Spinal cord (tissue), 10 donors: ENCODE measurements at places on chromosomes 1 and 21. TPM values are rescaled to one million over a fixed set of nuclear protein-coding genes. Genes with fewer than 3 reads are reported as not detected.

DNA sequence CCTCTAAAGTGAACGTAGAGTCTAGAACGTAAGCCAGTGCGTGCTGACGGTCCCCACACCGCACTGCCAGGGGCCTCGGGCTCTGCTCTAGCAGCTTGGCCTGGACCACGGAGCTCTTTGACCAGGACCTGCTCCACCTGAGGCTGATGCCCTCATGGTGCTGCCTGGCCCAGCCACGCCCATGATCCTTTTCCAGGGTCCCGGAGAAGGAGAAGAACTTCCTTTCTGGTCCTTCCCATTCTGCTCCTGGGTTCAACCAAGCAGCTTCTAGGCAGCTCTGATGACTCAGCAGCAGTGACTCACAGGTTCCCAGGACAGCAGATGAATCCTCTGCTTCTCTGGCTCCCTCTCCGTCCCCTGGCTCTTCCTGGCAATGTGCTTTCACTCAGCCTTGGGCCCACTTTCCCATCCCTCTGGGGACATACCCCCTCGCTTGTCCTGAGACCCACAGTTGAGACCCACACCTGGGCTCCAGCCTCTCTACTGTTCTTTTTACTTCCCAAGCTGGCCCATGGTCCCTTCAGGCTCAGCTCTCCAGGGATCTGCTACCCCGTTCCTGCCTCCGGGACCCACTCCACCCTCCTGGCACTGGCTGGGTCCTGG is 246.3 kb upstream of the RAB4A start:
- no peak overlapping the region for H3K4me3 ChIP-seq
- no peak overlapping the region for H3K27ac ChIP-seq
- peaks cover 39% of the 10 kb centered on the region for H3K4me1 ChIP-seq
- no peak for DNase-seq

GRCh38 chr1:87149241-87150041 is 179.2 kb upstream of the LMO4 start:
- no peaks in the 10 kb centered on the region for H3K36me3 ChIP-seq
- H3K27me3 ChIP-seq: peaks cover 12% of the 10 kb centered on the region
- peaks cover 22% of the 10 kb centered on the region for H3K4me1 ChIP-seq
- H3K27ac ChIP-seq: no peak overlapping the region
- DNase-seq: no peak

GRCh38 chr1:94755675-94756074 is 64.5 kb upstream of the SLC44A3 start:
- H3K4me1 ChIP-seq: peaks cover 3% of the 10 kb centered on the region
- H3K36me3 ChIP-seq: no peaks in the 10 kb centered on the region
- H3K4me3 ChIP-seq: no peak overlapping the region
- peak overlapping the region; percentile 57 for H3K27ac ChIP-seq

The NUDT17 gene
- 11.8 TPM for total RNA-seq

The GUCA2A gene
- total RNA-seq: not detected

- no peaks in the 10 kb centered on the region for H3K36me3 ChIP-seq
- no peak overlapping the region for H3K27ac ChIP-seq
- H3K4me3 ChIP-seq: no peak overlapping the region
- DNase-seq: no peak
Measured at GRCh38 chr1:7287013-7287412, 484.1 kb upstream of the VAMP3 start.

DNA sequence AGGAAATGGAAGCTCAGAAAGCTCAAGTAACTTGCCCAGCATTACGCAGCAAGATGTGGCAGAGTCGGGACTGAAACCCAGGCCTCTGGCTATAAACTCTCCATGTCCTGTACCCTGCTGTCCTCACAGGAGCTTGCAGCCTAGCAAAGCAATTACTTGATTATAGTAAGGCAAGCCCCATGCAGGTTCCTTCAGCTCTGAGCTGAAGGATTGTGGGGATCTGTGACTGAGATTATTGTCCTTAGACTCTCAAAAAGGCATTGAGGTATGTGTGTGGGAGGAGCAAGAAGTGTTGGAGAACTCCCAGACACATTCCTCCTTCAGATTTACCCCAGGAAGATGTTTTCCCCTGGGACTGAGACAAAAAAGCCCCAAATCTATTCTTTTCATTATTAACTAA is 124.0 kb upstream of the SPATA6 start:
- H3K4me3 ChIP-seq: no peak overlapping the region
- H3K27me3 ChIP-seq: no peaks in the 10 kb centered on the region
- DNase-seq: no peak

The ANGPTL3 gene
- total RNA-seq: not detected

The SELP gene
- total RNA-seq: 1.1 TPM

GRCh38 chr1:212565571-212566305 is 42.8 kb upstream of the ATF3 start:
- peaks cover 5% of the 10 kb centered on the region for H3K4me1 ChIP-seq
- H3K36me3 ChIP-seq: no peaks in the 10 kb centered on the region
- H3K27me3 ChIP-seq: no peaks in the 10 kb centered on the region
- H3K27ac ChIP-seq: no peak overlapping the region

- H3K4me1 ChIP-seq: peaks cover 42% of the 10 kb centered on the region
- H3K4me3 ChIP-seq: no peak overlapping the region
- H3K36me3 ChIP-seq: peaks cover 33% of the 10 kb centered on the region
- no peaks in the 10 kb centered on the region for H3K27me3 ChIP-seq
- DNase-seq: no peak
- no peak overlapping the region for H3K27ac ChIP-seq
Measured at GRCh38 chr1:160122978-160123495, 7.5 kb downstream of the ATP1A2 start.

DNA sequence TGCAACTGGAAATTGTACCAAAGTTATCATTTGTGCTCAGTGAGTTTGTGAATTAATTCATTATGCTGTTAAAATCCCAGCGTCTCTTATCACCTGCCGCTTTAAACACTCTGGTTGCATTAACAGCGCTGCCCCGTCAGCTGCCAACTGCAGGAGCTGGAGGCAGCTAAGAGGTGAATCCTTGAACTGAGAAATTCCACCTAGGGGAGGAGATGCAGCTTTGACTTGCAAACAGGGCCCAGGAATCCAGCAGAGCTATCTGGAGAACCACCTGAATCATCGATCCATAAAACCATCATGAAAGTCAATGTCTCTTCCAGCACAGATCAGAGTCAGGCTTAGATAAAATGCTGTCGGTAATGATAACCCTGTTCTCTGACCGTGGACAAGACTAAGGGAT is 140.7 kb upstream of the PTBP2 start:
- H3K27me3 ChIP-seq: no peaks in the 10 kb centered on the region
- H3K36me3 ChIP-seq: no peaks in the 10 kb centered on the region
- no peaks in the 10 kb centered on the region for H3K4me1 ChIP-seq
- no peak overlapping the region for H3K4me3 ChIP-seq

DNA sequence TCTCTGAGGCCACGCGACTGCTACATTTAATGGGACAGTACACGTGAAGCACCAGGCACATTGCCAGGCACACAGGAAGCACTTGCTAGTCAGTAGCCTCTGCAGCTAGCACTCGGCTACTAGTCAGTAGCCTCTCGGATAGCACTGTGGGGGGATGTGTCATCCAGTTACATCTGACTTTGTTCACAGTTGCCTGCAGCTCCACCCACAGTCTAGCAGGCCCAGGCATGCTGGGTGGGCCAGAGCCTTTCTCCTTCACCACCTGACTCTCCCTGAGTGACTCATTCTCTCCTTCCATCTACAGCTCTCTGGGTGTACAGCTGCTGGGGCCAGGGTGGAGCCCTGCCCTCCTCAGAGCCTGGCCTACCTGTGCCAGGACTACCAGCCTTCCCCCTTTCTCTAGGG is 51.5 kb downstream of the PTPRF start:
- DNase-seq: no peak
- no peak overlapping the region for H3K4me3 ChIP-seq
- no peak overlapping the region for H3K27ac ChIP-seq
- no peaks in the 10 kb centered on the region for H3K27me3 ChIP-seq
- H3K4me1 ChIP-seq: peaks cover 12% of the 10 kb centered on the region

The PLA2G2F gene
- total RNA-seq: not detected

The IL20 gene
- not detected for total RNA-seq

- no peaks in the 10 kb centered on the region for H3K27me3 ChIP-seq
- no peak overlapping the region for H3K4me3 ChIP-seq
- no peak for DNase-seq
- no peaks in the 10 kb centered on the region for H3K36me3 ChIP-seq
- peaks cover 29% of the 10 kb centered on the region for H3K4me1 ChIP-seq
Measured at GRCh38 chr1:116493484-116494352, 77.1 kb downstream of the CD58 start.

DNA sequence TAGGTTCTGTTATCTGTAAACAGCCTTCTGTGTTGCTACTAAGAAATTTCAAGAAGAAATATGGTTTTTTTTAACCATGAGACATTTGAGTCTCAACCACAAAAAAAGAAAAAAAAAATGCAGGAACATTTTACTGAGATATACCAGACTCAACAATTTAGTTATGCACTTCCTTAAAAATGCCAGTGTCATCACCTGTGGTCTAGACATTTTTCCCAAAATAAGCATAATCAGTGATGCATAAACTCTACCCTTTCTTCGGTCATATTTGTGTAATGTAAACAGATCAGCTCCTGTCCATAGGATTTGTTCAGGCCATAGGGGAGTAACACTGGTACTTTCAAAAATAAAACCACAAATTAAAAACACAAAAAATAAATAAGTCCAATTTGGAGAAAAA is 122.6 kb upstream of the TNFSF4 start:
- no peak overlapping the region for H3K4me3 ChIP-seq
- DNase-seq: no peak
- no peaks in the 10 kb centered on the region for H3K4me1 ChIP-seq

GRCh38 chr1:5781079-5781478 is 211.1 kb downstream of the NPHP4 start:
- H3K4me1 ChIP-seq: no peaks in the 10 kb centered on the region
- no peaks in the 10 kb centered on the region for H3K36me3 ChIP-seq
- H3K27me3 ChIP-seq: no peaks in the 10 kb centered on the region
- H3K4me3 ChIP-seq: no peak overlapping the region
- no peak for DNase-seq

DNA sequence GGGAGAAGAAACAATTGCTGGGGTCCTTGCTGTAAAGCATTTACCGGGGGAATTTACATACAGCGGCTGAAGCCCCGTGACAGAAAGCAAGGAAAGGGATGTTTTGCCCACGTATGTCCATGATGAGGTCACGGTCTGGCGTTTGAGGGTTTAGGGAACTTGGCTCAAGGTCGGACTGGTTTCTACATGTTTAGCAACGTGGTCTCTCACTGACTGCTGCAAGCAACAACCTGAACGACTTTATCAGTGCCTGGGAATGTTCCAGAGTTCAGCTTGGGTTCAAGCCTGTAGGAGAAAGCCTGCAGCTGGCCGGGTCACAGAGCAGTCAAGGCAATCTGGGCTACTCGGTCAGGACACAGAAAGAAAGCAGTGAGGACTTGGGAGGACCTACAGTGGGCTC is 323.3 kb downstream of the AJAP1 start:
- peaks cover 12% of the 10 kb centered on the region for H3K4me1 ChIP-seq
- H3K36me3 ChIP-seq: no peaks in the 10 kb centered on the region
- no peak overlapping the region for H3K4me3 ChIP-seq
- no peak overlapping the region for H3K27ac ChIP-seq
- DNase-seq: no peak

The HTR6 gene
- 0.22 TPM for total RNA-seq

GRCh38 chr1:48775831-48776392 is 779 bp downstream of the BEND5 start:
- peak overlapping the region; percentile 75 for H3K4me3 ChIP-seq
- H3K27ac ChIP-seq: peak overlapping the region; percentile 47

DNA sequence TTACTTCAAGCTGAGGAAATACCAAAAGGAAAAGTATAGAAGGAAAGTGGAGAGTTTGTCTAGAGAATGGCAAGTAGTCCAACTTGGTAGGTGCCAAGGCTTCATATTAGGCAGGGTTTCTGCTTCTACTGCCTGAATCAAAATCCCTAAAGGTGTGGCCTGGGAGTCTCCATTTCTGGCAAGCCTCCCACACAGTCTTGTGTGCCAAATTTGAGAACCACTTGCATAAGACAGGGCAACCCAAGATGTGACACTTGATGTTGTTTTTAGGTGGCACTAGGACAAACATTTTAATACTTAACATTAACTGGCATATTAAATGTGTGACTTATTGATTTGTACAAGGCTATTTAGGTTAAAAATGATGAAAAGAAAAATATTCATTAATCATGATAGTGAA is 60.1 kb downstream of the ATG4C start:
- no peaks in the 10 kb centered on the region for H3K4me1 ChIP-seq
- no peak overlapping the region for H3K27ac ChIP-seq
- no peak overlapping the region for H3K4me3 ChIP-seq
- no peaks in the 10 kb centered on the region for H3K36me3 ChIP-seq
- no peaks in the 10 kb centered on the region for H3K27me3 ChIP-seq
- DNase-seq: no peak

DNA sequence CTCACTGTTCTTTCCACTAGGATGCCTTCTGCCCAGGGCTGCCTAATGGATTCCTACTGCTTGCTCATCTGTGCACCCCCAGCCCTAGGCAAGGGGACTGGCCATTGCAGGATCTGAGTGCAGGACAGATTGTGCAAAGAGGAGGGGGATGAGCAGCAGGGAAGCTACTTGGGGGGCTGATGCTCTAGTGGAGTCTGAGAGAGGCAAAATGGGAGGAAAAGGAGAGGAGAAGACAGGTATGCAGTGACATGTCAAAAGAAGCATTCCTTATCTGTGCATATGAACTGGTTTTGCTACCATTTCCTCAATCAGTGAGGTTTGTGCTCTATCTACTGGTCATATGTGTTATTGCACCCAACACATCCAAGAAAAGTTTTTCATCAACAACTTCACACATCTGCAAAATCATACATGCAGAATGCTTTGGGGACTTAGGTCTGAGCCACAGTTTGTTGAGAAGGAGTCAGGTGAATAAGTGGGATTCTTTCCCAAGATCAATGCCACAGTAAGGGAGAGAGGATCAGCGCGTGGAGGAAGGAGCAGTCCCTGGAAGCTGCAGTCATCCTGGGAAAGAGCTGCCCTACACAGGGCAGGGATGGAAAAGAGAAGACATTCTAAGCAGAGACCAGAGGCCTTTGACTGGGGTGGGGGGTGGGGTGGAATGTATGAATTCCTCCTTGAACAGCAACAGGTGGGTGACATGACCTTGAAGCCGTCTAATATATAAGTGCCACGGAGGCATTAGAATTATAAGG is 14.4 kb downstream of the SLC5A9 start:
- H3K27me3 ChIP-seq: no peaks in the 10 kb centered on the region
- no peak overlapping the region for H3K4me3 ChIP-seq
- H3K4me1 ChIP-seq: no peaks in the 10 kb centered on the region
- H3K27ac ChIP-seq: no peak overlapping the region

- no peaks in the 10 kb centered on the region for H3K27me3 ChIP-seq
- no peaks in the 10 kb centered on the region for H3K36me3 ChIP-seq
- H3K4me1 ChIP-seq: peaks cover 2% of the 10 kb centered on the region
- H3K4me3 ChIP-seq: no peak overlapping the region
- DNase-seq: no peak
Measured at GRCh38 chr1:91014475-91014874, 7.4 kb downstream of the ZNF644 start.
